ENCODE measurements at places on chromosomes 16 and 17. TPM values are rescaled to one million over a fixed set of nuclear protein-coding genes. Genes with fewer than 3 reads are reported as not detected.

Gene ZFP90
- 32.5 TPM for total RNA-seq

Gene IGSF6
- not detected for total RNA-seq

Gene CDT1
- 11.7 TPM for total RNA-seq

Gene RBFOX1
- total RNA-seq: not detected

Gene POLR2C
- 44.8 TPM for total RNA-seq

Gene ESRP2
- not detected for total RNA-seq

Gene STX1B
- 4.0 TPM for total RNA-seq

Gene KRTAP3-2
- not detected for total RNA-seq

Gene PITPNC1
- 3.2 TPM for total RNA-seq

Gene RAMP2
- 0.63 TPM for total RNA-seq

All from chondrocyte (in vitro differentiated cells).